RPMI8226 (cell line): ENCODE measurements at places on chromosomes 5 and 9.
A peak's percentile ranks its signal among the peaks of the same experiment; 100 is the strongest.

DNA sequence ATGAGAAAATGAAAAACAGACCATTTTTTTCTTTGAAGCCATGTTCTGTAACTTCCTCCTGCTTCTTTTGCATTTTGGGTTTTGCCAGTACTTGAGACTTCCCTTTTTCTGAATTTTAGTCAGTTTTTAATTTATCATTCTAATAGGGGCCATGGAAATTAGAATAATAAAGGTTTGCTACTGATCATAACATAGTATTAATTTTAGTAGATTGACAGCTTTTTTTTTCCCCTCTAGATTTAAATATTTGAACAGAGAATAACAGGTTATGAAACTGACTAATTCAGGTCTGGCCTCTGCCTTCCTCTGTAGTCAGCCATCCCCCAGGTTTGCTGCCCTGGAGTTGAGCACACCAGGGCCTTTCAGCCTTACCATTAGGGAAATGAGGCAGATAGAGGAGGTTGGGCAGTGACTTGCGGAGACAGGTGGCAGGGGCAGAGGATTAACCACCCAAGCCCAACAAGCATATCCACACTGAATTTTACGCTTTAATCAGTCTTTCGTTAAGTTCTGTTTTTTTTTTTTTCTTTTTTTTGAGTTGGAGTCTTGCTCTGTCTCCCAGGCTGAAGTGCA lies 80.1 kb upstream of the TNFAIP8 start:
- peak; percentile 73 for DNase-seq

DNA sequence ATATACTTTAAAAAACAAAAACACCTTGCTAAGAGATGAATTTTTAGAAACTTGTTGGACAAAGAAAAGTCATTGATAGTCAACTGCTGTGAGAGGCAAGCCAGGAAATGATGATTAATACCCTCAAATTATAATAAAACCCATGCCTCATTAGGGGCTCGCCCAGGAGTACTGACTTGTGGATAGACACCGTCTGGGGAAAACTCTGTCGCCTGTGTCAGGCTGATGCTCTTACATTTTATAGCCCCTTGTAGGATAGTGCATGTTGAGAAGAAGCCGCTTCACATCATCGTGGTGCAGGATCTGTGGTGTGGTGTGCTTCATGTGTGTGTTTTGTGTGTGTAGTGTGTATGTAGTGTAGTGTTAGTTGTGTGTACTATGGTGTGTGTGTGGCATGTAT lies 39.1 kb downstream of the SYK start:
- no peak for DNase-seq

- DNase-seq: no peak
Measured at GRCh38 chr9:36997414-36997813, 36.7 kb downstream of the PAX5 start.

DNA sequence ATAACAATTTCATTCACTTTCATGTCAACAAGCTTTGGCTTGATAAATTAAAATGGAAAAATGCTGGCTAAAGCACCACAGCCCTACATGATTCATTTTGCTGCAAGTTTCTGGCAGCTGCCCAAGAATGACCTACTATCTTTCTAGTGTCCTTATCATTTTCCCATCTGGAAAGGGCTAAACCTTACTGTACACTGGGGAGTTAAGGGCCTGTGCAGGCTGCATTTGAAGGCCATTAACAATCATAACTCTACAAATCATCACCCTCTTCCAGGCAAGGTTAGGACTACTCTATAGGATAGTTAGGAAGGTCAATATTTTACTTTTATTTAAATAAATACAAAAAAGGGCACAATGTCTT lies 579.7 kb upstream of the ZNF608 start:
- DNase-seq: no peak

DNA sequence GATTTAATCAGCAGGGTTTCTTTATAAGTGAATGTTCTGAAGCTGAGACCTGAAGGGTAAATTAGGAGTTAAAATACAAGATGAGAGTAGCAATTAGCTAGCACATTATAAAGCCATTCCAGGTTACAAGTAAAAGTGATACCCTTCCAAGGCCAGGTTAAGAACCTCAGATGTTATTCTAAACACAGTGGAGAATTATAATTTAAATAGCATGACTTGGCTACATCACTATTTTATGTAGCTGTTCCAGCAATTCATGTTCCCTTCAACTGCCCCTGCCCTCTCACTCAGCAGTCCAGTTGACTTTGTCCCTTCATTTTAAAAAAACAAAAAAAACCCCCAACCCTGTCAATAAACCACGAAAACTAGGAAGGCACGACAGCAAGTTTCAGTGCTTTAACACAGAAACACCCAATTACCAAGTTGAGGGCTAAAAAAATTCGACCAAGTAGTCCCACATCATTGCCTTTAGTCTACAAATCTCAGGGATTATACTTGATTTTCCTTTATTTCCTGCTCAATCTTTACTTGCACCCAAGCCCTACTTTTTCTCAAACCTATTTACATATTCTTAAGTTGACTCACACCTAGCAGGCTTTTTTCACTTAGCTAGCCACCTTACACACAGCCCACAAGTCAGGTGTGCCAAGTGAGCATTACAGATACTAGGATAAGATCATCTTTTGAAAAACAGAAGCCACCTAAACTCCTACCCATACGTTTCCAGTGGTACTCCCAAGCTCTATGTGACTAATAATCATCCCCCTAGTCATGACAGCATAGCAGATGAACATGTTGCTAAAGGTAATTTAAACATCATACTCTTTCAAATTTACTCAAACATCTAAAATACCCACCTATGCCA lies 3.4 kb downstream of the RPL37 start:
- no peak for DNase-seq

DNA sequence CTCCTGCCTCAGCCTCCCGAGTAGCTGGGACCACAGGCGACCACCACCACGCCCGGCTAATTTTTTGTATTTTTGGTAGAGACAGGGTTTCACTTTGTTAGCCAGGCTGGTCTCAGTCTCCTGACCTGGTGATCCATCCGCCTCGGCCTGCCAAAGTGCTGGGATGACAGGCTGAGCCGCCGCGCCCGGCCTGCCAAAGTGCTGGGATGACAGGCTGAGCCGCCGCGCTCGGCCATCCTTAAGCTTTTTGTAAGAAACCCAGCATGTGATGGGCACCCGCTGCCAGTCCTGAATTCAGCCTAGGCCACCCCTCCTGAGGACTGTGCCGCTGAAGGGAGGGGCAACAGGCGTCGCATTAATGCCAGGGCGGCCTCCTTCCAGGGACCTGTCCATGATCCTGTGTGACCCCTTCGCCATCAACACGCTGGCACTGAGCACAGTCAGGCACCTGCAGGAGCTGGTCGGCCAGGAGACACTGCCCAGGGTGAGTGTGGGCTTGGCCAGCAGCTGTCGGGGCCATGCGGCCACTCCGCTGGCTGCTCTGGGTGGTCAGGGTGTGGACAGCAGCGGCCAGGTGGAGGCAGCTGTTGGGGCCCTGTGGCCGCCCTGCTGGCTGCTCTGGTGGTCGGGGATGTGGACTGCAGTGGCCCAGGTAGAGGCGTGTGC lies 10.5 kb downstream of the NELFB start:
- DNase-seq: no peak

DNA sequence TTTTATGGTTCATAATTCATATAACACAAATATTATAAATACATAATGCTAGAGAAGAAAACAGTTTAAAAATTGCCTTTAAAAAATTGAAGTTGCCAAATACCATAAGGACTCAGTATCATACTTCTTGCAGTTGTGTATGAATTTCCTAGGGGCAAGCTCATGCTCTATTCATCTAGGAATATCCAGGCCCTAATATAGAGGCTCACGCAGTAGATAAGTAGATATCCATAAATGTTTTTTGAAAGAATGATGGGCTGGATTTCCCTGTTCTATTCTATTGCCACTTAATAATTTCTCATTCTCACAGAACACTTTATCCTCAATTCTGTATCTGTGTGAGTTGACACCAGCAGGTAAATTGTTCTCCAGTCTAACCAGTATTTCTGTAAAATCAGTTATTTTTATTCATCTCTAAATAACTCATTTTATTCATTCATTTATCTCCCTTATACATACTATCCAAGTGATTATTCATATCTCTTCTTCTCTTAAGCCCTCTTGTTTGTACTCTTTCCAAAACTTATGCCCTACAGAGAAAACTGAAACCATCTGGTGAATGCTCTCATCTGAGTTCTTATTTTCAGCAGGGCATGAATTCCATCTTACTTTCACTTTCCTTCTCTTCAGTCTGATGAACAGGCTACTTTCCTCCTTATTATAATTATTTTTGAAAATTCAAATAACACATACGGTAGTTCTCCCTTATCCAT lies 97.1 kb downstream of the SLC44A1 start:
- DNase-seq: peak; percentile 24

- no peak for DNase-seq
Measured at GRCh38 chr5:61675015-61675692, 343.1 kb downstream of the ZSWIM6 start.

GRCh38 chr9:85514256-85514655 lies 227.5 kb downstream of the AGTPBP1 start:
- DNase-seq: no peak

DNA sequence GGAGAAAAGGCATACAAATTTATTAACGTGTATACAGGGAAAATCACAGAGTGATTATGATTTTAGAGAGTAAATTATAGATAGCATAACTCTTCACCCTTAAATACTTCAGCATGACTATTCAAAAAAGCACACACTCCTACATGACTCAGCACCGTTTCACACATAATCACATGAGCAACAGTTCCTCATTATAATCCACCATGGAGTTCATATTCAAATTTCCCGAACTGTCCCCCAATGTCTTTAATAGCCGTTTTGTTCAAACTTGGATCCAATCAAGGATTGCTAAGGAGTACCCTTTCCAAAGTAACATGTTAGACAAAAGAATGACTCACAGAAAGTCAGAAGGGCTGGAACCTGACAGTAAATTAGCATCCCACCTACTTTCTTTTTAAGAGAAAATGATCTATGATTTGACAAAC lies 32.1 kb downstream of the RAPGEF1 start:
- no peak for DNase-seq
